Glutamatergic neuron (in vitro differentiated cells): ENCODE measurements at places on chromosomes 5 and 9. TPM values are rescaled to one million over a fixed set of nuclear protein-coding genes. Genes with fewer than 3 reads are reported as not detected.

DNA sequence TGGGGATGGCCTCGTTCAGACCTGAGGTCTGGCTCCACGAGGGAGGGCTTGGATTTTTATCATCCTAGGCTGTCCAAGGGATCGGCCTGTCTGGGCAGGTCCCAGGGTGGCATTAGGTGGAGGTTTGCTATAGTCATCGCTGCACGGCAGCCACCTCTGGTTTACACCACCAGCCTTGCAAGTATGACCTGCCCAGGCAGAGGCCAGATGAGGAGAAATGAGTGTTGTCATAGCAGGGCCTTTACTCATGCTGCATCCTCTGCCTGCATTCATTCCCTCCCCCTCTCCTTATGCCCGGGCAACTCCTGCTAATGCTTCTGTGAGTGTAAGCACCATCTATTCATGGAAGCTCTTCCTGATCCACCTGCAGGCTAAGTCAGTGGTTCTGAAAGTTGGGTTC is 15.3 kb upstream of the NDST1 start:
- H3K4me3 ChIP-seq = peak overlapping the region; percentile 11
- H3K4me1 ChIP-seq = peaks cover 63% of the 10 kb centered on the region
- H3K27ac ChIP-seq = peak overlapping the region; percentile 13
- H3K36me3 ChIP-seq = no peaks in the 10 kb centered on the region

DNA sequence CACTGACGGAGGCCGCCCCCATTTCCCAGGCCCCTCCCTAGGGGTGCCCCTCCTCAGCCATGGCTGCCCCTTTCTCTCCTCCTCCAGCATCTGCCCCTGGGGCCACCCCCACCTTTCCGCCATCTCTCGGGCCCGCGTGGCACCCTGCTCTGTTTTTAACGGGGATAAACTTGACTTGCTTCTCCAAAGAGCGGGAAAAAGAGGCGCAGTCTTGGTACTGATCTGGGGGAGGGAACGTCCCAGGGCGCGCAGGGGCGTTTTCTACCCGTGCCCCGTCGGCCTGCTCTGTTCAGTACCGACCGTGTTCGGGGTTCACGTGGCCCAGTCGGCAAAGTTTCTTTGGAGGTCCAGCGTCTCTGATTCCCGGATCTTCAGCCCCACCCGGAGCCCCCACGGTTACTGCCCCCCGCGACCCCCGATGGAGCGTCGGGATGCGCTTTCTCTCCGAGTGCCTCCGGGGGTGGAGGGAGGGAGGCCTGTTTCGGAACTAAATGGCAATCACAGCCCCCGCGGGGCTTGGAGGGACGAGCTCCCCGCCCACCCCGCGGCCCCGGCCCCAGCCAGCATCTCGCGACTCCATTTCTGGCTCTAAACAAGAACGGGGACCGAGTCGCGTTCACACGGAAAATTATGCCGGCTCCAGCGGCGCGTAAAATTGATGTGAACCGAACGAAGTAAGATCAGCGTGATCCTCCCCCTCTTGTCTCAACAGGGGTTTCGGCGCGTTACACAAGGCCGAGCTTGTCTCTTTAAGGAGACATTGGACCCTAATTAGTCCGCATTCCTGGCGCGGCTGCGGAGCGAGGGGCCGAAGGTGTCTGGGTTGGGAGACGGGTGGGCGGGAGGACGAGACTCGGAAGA is 1.1 kb upstream of the TLE4 start:
- peak overlapping the region; percentile 85 for H3K4me3 ChIP-seq
- peak; percentile 65 for DNase-seq
- H3K27ac ChIP-seq = no peak overlapping the region

GRCh38 chr5:135040333-135041144 is 6.5 kb upstream of the PITX1 start:
- peak; percentile 74 for DNase-seq
- no peaks in the 10 kb centered on the region for H3K4me1 ChIP-seq
- no peaks in the 10 kb centered on the region for H3K36me3 ChIP-seq

DNA sequence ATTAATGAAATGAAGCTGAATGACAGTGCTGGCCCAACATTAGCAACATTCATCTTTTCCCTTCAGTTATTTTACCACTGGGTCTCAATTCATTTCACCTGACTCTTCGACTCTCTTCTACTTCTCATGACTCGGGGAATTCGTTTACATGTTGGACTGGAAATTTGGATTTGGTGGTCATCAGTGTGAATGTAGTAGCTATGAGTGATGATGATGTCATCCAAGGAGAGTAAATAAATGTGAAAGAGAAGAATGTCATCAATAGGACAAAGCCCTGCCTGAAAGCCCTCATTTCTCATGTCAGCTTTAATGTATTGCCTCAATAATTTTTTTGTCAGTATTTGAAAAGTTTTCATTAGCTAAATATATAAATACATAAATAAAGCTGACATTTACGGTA is 21.9 kb upstream of the CFAP95 start:
- DNase-seq = no peak
- no peaks in the 10 kb centered on the region for H3K36me3 ChIP-seq
- H3K4me3 ChIP-seq = no peak overlapping the region
- peaks cover 9% of the 10 kb centered on the region for H3K4me1 ChIP-seq
- H3K27ac ChIP-seq = no peak overlapping the region

DNA sequence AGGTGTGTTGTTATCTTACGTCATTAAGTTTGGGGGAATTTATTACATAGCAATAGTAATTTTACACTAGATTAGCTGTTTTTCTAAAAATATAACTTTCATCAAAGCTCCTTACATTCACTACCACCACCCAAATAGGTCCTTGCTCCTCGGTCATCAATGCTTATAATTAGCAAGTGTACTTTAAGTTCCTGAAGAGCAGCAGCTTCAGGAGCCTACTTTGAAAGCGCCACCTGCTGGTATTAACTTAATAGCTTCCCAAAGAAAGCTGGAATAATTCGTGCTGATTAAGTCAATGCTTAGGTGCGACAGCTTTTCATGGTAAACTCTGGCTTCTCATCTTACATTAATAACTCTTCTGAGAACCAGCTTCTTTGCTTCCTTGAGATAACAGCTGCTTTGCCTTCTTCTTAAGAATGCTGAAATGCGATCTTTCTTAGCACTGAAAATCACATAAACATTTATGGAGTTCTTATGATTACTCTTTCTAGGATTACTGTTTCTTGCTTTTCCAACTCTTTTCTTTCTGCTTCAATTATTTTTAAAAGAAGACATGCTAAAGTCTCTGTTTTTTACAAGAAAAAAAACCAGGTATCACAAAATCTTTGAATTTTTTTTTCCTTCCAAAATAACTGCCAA is 10.0 kb upstream of the C5 start:
- DNase-seq = no peak
- H3K27me3 ChIP-seq = no peaks in the 10 kb centered on the region
- no peaks in the 10 kb centered on the region for H3K4me1 ChIP-seq
- no peak overlapping the region for H3K27ac ChIP-seq
- no peak overlapping the region for H3K4me3 ChIP-seq

The SH3RF2 gene
- total RNA-seq = not detected

The MSX2 gene
- not detected for total RNA-seq

The FABP6 gene
- 7.7 TPM for total RNA-seq

DNA sequence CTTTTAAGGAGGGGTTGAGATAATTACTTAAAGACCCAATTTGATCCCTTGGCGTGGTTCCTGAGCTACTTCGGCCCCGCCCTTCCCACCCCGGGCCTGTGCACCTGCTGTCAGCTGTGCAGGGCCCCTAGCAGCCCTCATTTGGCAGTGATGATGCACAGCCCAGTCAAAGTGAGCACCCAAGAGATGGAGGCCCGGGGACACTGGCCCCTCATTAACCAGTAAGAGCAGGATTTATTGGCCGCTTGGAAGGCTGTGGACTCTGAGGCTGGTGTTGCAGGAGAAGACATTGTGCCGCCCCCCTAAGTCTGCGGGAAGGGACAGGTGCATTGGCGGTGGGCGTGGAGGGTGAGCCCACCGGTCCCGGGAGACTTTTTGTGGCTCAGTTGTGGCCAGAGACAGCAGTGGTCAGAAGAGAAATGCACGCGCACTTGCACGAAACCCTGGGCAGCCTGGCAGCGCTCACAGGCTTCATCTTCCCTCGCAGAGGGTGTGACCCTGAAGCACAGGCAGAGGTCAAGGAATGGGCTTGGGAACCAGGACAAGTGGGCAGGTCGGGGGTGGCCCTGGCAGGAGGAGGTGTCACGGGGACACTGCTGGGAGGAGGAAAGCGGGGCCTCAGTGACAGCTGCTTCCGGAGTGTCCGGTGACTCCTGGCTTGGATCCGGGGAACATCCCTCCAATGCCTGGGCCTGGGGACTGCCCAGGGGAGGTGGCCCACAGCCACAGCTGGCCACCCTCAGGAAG is 74.0 kb upstream of the RXRA start:
- no peaks in the 10 kb centered on the region for H3K4me1 ChIP-seq
- H3K27me3 ChIP-seq = peaks cover under 1% of the 10 kb centered on the region
- no peak overlapping the region for H3K4me3 ChIP-seq
- peaks cover 6% of the 10 kb centered on the region for H3K36me3 ChIP-seq
- DNase-seq = no peak

The CTNNAL1 gene
- 13.7 TPM for total RNA-seq

DNA sequence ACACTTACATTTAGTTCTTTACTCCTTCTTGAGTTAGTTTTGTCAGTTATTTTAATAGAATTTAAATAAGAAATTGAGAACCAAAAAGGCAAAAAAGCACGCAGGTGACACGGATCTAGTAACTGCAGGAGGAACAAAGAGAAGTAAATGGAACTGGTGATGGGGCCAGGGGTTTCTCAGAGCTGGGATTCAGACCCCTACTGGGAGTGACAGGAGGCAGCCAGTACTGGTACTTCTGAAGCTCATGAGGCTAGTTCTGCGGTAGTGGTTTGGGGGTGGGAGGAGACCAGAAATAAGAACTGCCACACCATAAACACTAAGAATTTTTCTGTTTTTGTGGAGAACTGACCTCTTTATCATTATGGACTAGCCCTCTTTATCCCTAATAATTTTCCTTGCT is 48.2 kb downstream of the OXCT1 start:
- no peak for DNase-seq
- no peaks in the 10 kb centered on the region for H3K36me3 ChIP-seq
- no peak overlapping the region for H3K4me3 ChIP-seq
- no peaks in the 10 kb centered on the region for H3K27me3 ChIP-seq

DNA sequence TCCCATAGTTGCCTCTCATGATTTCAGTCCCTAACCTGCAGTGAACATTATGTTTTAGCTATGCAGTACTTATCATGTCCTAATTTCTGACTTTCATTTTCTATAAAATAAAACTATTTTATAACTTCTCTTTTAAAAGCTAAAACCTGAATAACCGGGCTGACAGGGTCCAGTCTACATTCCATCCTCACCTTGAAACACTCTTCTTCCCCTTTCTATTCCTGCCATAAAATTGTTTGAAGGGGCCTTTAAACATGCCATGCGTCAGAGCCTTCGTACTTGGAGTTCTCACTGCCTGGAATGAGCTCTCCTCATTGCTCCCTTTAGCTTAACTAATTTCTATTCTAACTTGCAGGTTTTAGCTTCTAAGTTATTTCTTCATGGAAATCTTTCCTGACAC is 143.0 kb upstream of the PRLR start:
- no peak for DNase-seq
- H3K36me3 ChIP-seq = no peaks in the 10 kb centered on the region
- no peak overlapping the region for H3K27ac ChIP-seq
- no peak overlapping the region for H3K4me3 ChIP-seq
- H3K4me1 ChIP-seq = no peaks in the 10 kb centered on the region
